ENCODE measurements at places on chromosomes 2 and 18.

GRCh38 chr2:147844697-147845410, at the start of gene ACVR2A:
Gene ACVR2A, plus strand, starts transcription at chr2:147845029. Its CDS starts 124 bp downstream, at chr2:147845153.
- peak; percentile 76 for DNase-seq

- DNase-seq, result no peak
These were observed 137.0 kb downstream of the DNAH6 start for GRCh38 chr2:84653302-84653701.

DNA sequence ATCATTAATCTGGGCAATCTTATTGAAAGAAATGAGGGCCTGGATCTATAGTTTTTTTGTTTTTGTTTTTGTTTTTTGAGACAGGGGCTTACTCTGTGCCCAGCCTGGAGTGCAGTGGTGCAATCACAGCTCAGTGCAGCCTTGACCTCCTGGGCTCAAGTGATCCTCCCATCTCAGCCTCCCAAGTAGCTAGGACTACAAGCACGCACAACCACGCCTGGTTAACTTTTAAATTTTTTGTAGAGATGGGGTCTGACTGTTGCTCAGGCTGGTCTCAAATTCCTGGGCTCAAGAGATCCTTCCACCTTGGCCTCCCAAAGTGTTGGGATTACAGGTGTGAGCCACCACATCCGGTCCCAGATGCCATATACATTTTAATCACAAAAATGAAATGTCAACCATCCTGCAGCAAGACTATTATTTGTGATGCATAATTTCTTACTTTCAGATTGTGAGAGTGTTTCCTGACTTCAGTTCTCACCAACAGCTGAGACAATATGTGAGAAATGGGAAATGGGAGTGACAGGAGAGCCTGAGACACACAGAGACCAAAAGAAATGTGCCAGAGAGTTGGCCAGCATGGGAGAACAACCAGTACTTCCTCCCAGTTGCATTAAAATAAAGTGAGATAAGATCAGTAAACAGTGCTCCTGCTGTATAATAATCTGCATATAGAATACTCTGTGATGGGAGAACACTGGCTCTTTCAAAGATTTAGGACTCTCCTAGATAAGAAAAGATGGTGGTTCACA, 87.6 kb downstream of the METTL8 start:
- DNase-seq, result no peak

DNA sequence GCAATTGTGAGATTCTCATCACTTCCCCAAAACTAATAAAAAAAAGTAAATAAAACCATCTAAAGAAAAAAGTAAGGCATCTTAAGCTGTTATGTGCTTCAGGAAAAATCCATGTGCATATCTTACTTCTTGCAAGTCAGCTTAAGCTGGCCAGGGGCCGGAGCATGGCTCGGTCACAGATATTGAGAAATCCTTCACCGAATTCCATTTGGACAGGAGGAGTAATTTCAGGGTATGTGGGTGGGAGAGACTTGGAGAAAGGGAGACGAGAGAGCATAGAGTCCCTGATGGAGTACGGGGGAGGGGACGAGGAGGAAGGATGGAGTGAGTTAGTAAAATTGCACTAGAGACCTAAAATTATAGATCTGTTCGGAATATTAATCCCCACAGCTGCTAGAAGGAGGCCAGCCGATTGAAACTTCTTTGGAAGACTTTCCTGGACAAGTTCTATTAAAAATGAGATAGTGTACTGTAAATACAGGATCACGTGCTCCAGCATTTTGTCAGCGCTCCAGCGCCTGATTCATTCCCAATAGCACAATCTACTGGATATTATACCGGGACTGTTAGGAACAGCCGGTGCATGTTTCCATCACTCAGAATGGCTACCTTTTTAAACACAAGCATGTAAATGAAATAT, 438.5 kb downstream of the ZNF516 start:
- DNase-seq, result no peak

DNA sequence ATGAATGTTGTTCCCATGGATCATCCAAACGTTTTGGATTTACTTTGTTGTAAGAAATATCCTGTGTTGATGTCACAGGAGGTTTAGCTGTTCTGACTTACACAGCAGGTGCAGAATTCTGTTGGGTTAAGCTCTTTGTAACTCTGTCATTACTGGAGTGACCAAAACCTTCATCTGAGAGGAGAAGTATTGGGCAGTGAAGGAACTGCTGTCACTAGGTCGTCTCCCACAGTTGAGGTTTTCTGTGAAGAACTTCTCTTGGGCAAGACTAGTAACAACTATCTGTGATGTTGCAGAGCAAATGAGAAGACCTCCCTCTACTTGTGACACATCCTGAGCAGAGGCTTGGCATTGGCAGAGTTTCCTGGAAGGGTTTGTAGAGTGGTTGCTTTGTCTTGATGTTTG, 2.9 kb downstream of the SPTBN1 start:
- no peak for DNase-seq

DNA sequence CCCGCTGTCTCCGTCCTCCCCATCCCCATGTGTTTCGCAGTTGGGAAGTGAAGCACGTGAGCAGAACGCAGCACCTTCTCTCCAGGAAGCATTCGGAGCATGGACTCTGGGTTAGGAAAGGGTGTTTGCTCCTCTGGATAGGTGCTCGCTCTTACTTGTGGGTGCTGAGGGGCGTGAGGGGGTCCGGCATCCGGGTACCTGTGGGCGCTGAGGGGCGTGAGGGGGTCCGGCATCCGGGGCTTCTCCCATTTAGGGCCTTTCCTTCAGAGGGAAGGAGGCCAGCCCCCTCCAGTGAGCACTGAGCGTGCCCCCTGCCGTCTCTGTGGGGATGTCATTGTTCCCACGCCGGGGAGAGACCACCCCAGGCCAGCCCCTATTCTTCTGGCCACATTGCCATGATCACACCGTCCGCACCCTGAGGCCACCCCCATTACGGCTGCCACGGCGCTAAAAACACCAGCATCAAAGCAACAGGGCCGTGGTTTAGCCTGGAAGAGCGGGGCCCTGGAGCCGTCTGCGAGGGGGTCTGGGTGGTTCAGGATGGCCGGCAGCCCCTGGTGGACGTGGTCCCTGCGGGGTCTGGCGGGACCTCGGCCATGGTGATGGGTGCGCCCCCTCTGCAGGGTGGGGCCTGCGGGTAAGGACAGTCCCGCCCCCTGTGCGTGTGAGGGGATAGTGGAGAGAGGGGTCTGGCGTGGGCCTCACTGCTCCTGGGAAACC, 41.0 kb downstream of the NFATC1 start:
- no peak for DNase-seq

DNA sequence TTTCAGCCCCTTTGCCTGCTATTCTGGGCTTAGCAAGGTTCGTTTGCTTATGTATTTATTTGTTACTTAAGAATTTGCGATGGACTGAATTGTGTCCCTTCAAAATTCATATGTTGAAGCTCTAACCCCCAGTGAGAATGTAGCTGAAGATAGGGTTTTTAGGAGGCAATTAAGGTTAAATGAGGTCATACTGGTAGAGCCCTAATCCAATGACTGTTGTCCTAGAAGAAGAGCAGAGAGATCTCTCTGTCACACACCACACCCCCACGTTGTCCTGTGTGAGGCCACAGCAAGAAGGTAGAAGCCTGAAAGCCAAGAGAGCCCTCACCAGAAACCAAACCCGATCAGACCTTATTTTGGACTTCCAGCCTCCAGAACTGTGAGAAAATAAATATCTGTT, 66.7 kb downstream of the KIAA1328 start:
- DNase-seq, result no peak

DNA sequence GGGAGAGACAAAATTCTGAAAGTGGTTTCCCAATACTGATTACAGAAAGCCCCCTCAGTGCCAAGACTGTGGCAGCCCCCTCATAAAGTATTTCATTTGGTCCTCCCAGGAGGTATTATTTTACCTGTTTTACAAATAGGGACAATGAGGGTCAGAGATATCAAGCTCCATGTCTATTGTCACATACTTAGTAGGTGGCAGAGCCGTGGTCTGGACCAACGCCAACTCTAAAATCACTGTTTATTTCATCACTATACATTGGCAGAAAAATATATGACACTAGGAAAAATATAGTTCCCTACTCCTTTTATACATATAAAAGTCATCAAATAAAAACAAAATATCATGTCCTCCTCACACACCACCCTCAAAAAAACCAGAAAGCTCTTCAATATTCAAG, 68.6 kb downstream of the DHRS9 start:
- no peak for DNase-seq

- DNase-seq, result no peak
These were observed 67.1 kb upstream of the DSEL start for GRCh38 chr18:67583621-67584020.

DNA sequence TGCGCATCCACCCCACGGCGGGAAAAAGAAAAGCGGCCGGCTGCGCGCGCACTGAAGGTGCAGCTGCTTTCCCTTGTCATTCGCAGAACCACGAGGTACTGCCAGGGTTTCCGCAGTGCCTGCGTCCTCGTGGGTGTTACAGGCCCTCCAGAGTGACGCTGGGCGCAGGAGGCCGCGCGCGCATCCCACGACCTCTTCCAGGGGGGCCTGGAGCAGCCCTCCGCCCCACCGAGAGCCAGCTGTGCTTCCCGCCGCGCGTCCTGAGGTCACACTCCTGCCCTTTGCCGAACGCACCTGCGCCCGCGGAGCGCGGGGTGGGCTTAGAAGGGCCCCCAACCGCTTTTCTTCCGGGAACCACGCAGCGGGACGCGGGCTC, 378 bp upstream of the IAH1 start:
- peak; percentile 5 for DNase-seq

DNA sequence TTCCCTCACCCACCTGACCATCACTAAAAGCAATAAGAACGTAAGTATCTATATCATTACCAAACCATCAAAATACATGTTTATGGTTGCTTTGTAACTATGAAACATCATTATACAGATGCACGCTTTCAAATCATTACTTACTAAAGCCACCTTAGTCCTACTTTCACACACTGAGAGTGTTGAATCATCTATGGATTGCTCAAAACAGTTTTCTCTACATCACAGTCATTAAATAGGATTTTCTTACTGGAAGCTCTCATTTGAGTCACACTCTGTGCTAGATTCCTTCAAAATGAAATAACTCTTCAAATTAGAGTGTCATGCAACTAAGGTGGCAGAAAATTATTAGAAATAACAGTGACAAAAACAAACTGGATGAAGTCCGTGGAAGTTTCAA, 878.4 kb downstream of the CPS1 start:
- DNase-seq, result no peak

DNA sequence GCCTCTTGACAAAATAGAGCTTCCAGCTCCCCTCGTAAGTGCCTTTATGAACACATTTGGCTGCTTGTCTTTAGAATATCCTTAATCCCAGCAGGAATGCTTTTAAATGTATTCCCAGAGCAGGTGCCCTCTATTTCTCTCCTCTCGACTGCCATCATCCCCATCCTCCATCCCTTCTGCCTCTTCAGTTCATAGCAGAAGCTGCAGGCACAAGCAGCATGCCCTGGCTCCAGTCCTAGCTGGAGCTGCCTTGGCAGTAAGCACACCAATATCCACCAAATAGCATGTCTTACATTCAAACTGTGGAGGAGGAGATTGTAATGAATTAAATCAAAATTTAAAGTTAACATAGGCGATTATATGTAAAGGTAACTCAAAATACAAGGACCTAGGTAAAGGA, 891.3 kb upstream of the SLC39A10 start:
- DNase-seq, result peak; percentile 77

GRCh38 chr18:58536534-58537271, 92.2 kb downstream of the ALPK2 start:
- DNase-seq, result no peak

DNA sequence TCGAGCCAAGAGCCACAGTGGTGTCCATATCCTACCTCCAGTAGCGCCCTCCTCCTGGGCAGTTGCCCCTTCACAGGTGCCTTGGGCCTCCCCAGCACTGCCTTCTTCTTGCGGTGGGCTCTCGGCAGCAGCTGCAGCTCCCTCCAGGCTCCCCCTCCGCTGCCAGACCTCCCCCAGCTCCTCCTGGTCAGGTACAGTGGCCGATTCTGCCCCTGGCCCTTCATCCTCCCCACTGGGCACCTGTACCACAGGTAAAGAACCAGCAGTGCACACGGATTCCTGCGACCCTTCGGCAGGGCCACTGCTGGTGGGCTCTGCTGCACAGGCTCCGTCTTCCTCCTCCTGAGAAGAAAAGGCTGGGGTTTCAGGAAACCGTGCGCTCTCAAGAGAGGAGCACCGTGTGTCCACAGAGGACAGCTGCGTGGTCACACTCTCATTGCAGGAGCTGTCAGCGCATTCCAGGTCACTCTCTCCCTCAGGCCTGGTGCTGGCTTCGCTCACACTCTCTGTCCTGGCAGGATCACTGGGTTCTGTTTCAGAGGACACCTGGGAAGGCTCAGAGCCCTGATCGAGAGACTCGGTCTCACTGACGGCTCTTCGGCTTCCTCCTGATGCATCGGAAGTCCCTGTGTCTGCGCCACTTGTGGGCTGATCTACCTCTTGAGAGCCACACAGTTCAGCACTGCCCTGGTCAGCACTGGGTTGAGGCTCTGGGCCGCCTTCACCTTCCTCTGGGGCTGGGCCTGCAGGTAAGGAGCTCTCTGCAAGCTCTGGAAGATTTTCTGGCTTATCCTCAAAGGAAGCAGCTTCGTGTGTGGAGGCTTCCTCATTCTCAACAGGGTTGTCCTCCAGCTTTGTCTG, 147.4 kb upstream of the STK17B start:
- DNase-seq, result no peak

DNA sequence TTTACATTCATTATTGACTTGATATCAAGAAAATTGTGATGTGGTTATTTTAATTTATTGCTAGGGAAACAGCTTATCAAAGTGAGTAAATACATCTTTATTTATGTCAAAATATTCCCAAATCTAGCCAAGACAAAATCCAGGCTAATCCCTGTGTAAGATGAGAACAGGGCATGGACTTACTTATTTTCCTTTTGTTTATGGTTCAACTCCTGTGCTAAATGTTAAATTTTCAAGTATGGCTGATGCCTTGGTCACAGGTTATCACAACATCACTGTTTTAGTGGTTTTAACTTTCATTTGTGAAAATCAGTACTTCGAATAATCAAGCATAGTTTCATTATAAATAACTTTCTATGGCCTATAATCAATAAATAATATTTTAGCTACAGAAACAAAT, 657.0 kb upstream of the SYT4 start:
- DNase-seq, result no peak

GRCh38 chr2:120715353-120715752, 20.3 kb upstream of the GLI2 start:
- no peak for DNase-seq

GRCh38 chr2:85939131-85939530, 50.3 kb upstream of the ST3GAL5 start:
- DNase-seq, result no peak

GRCh38 chr2:172214252-172214651, 111.6 kb upstream of the DLX2 start:
- no peak for DNase-seq

DNA sequence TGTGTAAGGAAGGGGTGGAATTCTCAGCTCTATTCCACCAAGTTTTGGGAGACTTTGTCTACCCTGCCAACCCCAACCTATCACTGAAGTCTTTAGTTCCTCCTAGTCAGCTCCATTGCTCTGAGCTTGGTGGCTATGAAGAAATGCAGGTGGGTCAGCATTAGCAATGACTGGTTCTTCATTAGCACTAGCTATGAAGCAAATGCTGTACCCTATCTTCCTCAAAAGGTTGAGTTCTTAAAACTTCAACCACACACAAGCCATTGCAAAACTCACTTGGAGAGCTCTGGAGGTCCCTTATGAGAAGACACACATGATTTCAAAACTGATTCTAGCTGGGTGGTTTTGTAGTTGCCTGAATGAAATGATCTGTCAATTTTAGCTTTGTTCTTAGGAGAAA, 193.8 kb downstream of the IKZF2 start:
- DNase-seq, result no peak

Measured in NCI-H1092 treated with DMSO at 0.1 percent for 48 hours (cell line).